CD4-positive, alpha-beta T cell treated with Interleukin-4 for 4 hours (primary cell): ENCODE measurements at places on chromosomes 5 and 9.

DNA sequence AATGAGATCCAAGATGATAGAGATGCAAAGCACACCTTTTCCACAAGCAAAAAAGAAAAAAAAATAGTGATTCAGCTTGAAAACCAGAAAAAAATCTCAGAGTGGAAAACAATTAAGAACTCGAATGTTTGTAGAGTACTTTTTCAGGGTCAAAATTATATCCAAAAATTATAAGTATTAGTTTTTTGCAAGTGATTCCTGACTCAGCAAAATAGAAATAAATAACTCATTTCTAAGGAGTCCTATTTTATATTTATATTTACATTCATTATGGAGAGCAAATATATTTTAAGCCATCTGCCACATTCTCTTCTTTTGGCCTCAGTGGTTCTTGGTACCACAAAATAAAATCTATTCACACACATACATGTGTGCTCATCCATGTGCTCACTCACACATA is 1011.8 kb upstream of the ARRDC3 start:
- no peak for DNase-seq

DNA sequence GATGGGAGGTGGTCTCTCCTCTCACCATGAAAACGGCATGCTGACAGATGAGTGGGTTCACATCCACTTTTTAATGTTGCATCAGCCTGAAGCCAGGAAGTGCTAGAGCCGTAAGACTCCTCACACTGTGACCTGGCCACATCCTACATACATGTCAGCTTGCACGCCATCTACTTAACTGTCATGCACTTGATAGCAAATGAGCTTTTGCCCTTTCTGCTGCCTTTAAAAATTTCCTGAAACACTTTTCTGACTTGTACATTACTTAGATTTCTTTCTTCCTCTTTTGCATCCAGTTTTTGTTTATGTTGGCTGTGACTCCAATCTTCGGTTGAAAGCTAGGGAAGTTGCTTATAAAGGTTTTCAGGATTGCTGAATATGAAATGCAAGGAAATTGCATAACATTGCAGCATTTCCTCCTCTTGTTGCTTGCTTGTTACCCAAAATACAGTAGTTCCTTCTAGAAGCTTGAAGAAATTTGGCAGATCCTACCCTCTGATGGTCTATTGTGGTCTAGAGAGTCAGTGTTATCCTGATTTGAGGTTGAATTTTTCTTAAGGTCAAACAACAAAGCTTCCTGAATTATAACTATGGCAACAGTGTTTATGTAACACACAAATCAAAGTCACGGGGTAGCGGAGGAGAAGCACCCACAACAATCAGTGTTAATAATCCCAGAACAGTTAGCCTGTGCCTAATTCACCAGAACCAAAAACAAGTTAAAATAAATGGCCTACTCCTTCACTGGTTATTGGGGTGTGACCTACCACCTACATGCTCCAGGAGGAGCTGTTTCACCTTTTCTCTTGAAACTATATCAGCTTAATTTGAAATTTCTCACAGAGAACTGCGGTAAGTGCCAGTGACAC is 232.5 kb downstream of the ARHGAP26 start:
- DNase-seq: peak; percentile 94

GRCh38 chr5:167965710-167966109 is 325.7 kb upstream of the WWC1 start:
- no peak for DNase-seq

DNA sequence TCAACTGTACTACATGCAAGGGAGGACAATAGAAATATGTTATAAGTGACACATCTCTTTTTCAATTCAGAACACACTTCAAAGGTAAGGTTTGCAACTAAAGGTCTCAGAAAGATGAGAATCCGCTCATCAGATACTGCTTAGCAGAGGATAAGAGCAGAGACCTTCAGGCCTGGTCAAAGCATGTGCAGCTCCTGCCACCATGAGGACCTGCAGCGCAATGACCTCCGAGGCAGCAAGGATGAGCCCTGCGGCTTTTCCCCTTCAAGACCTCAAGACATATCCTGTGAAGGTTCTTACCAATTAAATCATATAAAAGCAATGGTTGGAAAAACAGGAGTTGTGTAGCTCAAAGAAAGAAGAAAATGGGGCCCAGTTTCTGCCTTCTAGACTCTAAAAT is 135.8 kb downstream of the TRIM36 start:
- DNase-seq: no peak

- DNase-seq: no peak
Measured at GRCh38 chr5:40976836-40977235, 67.5 kb downstream of the C7 start.

GRCh38 chr5:131305906-131306305 is 42.1 kb downstream of the CDC42SE2 start:
- DNase-seq: no peak

GRCh38 chr9:17863213-17863883 is 284.5 kb downstream of the SH3GL2 start:
- DNase-seq: no peak
